Esophagus squamous epithelium (tissue), 5 donors: ENCODE measurements at places on chromosomes 16 and 17.

DNA sequence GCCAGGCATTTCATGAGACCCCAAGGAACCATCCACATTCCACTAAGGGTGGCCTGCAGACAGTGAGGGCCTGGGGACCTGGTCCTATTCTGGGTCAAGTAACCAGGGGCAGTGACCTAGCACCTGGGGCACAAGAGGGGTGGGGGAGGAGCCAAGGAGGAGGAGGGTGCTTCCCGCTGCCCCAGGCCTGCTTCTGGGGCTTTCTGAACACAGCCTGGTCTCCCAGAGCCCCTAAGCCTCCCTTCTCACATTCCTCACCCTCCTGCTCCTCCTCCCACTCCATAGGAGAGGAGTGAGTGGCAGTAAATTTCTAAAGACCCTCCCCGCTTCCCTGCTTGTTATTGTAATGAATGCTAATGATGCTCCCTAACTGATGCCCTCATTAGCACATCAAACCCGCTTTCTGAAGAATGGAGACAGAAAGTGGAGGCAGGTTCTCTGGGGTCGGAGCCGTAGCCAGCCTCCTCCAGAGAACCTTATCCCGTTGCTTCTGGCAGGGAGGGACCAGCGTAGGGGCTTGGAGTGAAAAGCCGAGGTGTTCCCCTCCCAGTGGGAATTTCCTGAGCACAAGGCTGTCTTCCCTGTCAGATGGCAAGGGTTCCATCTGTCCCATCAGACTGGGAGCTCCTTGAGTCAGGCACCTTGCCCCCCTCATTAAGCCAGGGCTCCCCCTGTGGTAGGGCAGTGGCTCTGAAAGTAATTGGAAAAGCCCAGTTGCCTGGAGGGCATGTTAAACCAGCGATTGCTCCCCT lies 3.7 kb upstream of the SRCIN1 start:
- DNase-seq = no peak

DNA sequence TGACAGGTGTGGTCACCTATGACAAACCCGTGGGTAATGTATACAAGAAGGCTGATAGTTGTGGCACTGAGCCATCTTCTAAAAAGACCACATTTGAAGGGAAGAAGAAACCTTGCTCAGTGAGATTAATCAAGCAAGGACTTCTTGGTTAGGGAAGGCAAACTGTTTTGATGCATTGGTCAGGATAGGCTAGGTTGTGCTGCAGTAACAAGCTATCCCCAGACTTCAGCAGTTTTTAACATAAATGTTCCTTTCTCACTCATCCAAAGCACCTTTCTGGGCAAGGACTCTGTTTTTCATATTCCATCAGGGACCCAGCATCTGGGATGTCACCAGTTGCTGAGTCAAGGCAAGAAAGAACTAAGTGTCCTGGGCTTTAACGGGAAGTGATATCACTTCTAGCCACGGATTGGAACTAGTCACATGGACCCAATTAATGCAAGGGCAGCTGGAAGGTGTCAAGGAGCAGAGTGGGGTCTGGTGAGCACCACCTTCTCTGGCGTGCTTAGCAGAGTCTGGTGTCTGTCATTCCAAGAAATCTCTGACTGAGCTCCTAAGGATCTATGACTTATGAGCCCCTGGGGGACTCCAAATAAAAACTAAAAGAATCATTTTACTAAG lies 52.0 kb upstream of the CCL2 start:
- no peak for DNase-seq

DNA sequence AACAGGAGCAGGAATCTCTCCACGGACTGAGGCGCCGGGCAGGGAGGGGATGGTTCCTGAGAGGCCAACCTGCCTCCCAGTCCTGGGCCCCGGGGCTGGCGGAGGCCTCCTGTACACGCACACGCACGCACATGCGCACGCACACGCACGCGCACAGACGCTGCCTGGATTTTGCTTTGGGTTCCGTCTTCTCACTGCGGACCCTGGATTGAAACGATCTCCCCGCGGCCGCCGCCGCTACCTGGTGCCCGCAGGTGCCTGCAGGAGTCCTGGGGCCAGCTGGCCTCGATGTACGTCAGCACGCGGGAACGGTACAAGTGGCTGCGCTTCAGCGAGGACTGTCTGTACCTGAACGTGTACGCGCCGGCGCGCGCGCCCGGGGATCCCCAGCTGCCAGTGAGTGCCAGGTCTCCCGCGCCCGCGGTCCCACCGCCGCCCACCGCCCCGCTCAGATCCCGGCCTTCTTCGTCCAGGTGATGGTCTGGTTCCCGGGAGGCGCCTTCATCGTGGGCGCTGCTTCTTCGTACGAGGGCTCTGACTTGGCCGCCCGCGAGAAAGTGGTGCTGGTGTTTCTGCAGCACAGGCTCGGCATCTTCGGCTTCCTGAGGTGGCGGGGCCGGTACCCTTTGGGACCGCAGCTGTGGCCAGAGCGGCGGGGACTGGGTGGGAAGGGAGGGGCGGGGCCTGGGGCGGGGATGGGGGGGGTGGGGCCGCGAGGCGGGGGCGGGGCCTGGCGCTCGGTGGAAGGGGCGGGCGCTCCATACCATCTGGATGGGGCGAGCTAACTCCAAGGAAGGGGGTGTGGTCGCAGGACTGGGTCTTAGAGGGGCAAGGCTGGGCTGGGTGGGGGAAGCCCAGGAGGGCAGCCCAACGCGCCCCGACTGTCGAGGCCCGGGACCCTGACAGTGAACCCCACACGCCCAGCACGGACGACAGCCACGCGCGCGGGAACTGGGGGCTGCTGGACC lies 12.3 kb downstream of the CES4A start:
- no peak for DNase-seq

- no peak for DNase-seq
Measured at GRCh38 chr17:50853015-50853615, 13.0 kb downstream of the TOB1 start.

- DNase-seq = no peak
Measured at GRCh38 chr17:12521416-12521815, 144.3 kb upstream of the MYOCD start.

DNA sequence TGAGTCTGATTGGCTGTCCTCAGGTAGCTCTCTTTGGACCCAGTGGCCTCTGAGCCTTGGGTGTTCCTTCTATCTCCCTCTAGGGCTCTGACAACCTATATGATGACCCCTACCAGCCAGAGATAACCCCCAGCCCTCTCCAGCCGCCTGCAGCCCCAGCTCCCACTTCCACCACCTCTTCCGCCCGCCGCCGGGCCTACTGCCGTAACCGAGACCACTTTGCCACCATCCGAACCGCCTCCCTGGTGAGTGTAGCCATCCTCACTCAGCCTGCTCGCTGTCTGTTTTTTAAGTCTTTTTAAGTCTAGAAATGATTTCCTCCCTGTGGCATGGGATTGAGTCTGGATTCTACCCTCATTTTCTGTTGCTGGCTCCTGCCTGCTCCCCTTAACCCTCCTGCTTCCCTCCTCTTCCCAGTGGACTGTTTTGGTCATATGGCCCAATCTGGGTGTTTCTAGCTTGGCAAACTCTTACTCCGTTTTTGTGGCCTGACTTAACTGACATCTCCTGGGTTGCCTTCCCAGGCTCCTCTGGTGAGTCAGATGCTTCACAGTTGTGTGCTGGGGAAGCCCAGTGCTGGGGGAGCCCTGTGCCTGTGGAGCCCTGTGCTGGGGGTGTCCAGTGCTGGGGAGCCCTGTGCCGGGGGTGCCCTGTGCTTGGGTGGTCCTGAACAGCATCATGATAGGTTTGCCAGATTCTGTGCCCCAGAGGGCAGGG lies 9.9 kb downstream of the TAOK2 start:
- no peak for DNase-seq

- no peak for DNase-seq
Measured at GRCh38 chr17:17387017-17387497, 83.9 kb downstream of the NT5M start.
